HepG2 (cell line): ENCODE measurements at places on chromosomes 2 and 18. TPM values are rescaled to one million over a fixed set of nuclear protein-coding genes. Genes with fewer than 3 reads are reported as not detected.

The SULT1C4 gene
- total RNA-seq = 1.3 and 2.6 TPM in 2 replicates

The CNDP1 gene
- total RNA-seq = not detected in 2 replicates

The LRRFIP1 gene
- 15.9 and 22.0 TPM in 2 replicates for total RNA-seq

The LOXL3 gene
- 0.39 and 0.55 TPM in 2 replicates for total RNA-seq

The UPP2 gene
- total RNA-seq = 0.07 TPM in 1 of 2 replicates, not detected in the other
